NCI-H2081 treated with DMSO at 0.1 percent for 48 hours (cell line): ENCODE measurements at places on chromosomes 2 and 18.

DNA sequence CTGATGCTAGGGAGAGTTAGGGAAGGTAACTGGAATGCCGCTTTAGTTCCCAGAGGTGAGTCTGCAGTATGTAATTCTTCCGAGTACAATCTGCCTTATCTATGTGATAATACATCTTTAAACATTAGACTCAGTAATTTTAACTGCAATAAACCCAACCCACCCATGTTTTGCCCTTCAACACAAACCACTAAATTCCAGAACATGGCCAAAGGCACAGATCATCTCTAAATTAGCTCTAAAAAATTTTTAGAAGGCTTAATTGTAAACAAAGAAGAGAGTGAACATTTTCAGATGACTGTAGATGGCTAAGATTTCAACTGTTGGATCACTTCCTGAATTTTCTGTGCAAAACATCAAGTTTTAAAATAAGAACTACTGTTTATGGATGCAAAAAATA lies 488.7 kb upstream of the ID2 start:
- no peak for DNase-seq

DNA sequence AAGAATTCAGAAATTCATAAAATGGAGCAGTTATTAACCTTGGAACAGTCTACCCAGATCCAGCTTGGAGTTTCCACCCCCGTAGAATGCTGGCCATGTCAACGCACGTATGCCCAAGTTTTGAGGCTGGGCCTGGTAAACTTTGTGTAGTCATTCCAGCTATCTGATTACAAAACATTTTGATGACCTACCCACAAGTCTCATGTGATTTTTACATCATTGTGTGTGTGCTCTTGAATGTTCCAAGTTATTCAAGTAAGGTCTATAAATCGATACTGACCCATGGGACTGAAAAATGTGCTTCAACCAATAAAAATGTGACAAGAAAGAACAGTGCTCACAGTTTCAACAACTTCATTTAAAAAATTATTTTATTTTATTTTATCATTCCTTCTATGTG lies 32.5 kb upstream of the ICOS start:
- no peak for DNase-seq

DNA sequence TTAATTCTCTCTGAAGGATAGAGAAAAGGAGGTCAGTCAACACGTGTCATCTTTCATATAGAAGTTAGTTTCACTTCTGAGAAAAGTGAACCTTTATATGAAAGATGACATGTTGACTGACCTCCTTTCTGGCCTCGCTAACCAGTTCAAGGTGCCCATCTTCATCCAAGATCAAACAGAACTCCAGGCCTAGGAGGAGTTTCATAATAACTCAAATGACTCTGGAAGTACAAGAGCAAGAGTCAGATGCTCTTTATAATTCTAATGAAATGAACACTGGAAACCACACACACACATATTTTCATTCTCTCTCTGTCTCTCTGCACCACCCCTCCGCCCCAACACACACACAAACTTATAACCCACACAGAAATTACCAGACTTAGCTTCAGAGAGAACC lies 16.3 kb downstream of the ANKRD44 start:
- DNase-seq, result no peak

DNA sequence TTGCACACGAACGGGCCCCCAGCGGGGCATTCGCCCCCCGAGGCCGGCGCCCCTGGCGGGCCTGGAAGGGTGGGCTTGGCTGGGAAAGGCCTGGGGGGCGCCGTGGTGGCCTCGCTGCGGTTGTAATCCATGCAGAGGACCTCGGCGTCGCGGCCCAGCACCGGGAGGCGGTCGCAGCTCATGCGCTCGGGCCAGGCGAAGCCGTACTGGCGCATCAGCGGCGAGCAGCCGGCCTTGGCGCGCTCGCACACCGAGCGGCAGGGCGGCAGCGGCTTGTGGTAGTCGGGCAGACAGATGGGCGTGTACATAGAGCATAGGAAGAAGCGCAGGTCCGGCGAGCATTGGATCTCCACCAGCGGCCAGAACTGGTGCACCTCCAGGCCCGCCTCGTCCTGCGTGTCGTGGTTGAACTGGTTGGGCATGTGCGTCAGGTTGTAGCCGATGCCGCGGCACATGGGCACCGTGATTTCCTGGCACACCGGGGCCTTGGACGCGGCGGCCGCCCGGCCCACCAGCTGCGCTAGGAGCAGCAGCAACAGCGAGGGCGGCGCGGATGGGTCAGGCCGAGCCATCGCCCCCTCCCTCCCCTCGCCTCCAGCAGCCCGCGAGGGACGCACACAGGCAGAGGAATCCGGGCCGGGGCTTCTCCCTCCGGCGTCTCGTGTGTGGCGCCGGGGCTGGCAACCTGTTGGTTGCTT lies 1.4 kb downstream of the FZD5 start:
- DNase-seq, result no peak

- no peak for DNase-seq
Observed at GRCh38 chr2:25251422-25252273, 83.3 kb upstream of the POMC start.

- no peak for DNase-seq
Observed at GRCh38 chr2:130963196-130963848, 126.6 kb downstream of the ARHGEF4 start.

DNA sequence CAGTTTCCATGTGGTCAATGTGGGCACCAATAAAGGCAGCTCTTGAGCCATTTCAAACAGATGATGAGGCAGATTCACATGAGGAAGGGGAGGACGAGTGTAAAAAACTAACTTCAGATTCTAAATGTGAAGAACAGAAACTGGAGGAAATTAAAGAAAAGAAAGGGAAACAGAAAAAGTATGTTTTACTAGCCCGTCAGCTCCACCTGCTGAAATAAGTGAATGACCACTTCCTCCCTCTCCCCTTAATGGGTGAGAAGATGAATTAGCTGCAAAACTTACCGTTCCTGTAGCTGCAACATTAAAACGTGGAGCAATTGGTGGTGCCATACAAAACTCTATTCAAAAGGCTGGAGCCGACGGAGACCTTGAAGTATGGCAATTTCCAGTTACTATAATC lies 203.5 kb downstream of the UXS1 start:
- no peak for DNase-seq
